Stimulated activated CD8-positive, alpha-beta memory T cell treated with anti-CD3 and anti-CD28 coated beads, Interleukin-15, amount 100 ng/mL, for 1 hour (primary cell): ENCODE measurements at places on chromosomes 12 and 14.
A peak's percentile ranks its signal among the peaks of the same experiment; 100 is the strongest.

DNA sequence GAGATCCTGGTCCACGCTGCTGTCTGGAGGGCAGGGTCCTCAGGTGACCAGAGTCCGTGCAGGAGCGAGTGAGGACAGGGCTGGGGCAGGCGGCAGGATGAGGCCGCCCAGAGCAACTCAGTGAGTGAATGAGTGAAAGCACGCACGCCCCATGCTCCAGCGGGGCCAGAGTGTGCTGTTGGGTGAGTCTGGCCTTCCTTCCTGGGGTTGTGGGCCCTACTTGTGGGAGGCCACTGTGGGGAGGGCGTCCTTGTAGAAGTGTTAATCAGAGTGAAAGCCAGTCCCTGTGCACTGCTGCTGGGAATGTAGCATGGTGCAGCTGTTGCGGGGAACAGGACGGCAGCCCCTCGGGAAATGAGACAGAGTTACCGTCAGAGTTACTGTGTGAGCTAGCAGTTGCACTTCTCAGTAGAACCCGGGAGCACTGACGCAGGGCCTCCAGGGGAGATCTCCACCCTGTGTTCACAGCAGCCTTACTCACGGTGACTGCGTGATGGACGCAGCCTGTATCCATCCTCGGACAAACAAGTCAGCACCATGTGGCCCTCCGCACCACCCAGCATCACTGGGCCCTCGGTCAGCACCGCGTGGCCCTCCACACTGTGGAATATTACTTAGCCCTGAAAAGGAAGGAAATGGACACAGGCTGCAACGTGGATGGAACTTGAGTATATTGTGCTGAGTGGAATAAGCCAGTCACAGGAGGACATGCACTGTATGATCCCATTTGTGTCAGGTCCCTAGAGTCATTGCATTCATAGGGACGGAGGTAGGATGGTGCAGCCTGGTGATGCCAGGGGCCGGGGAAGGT, 22.1 kb downstream of the PACS2 start:
- no peak for DNase-seq

- DNase-seq, result no peak
Measured at GRCh38 chr12:72271451-72272090, 599 bp upstream of the TRHDE start.

- DNase-seq, result no peak
Measured at GRCh38 chr14:43172899-43173548, 1334.1 kb downstream of the FSCB start.

DNA sequence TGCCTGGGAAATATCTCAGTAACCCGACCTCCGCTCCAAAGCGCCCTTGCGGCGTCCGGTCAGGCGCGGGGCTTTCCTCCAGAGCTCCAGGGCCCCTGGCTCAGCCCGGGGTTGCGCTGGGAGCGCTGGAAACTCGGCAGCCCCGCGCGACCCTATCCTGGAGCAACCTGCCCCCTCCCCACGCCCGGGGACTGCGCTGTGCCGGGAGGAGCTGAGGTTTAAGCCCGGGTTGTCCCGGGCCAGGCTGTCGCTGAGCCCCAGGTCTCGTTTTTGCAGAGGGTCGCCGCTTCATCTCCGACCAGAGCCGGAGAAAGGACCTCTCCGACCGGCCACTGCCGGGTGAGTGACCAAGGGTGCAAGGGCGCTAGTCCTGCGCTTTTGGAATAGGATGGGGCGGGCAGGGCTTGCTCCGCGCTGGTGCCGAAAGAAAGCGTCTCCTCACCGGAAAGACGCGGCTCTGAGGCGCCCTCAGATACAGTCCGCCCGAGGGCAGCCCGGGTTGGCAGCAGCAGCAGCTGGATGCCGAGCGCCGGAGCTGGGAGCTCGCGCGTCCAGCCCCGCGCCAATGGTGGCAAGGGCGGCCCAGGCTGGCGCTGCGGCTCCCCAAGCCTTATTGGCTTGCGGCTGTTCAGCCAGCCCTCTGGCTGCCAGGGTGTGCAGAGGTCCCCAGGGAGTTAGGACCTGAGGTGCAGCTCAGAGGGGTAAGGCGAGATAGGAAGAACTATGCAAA, 1.5 kb downstream of the SPX start:
- peak; percentile 8 for DNase-seq

DNA sequence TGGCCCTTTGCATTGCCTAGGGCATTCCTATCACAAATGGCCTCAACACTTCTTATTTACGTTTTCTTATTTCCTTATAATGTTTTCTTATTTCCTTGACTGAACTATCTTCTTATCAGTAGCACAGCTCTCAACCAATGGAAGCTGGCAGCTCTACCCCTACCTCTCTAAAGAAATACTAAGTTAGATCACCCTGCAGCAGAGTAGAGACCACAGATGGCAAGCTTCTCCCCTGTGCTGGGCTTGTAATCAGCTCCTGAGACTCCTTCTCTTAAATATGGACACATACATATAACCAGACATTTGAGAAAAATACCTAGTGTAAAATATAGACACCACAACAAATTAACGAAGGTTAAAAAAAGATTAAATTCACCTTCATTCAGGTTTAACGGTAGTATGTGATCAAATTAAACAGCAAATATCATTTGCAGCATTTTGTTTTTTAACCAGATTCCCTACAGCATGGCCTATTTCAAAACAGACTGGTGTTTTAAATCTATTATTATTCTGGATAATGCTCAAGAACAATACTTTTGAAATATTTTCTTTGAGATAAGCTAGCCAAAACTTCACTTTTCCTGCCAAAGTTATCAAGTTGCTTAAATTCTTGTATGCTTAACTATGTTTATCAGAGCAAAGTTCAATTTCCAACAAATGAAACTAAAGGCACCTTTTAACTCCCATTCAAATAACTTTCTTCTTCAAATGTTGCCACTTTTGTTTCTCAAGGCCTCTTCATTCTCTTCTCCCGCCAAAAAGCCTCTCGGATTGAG, 54.3 kb downstream of the SLC41A2 start:
- DNase-seq, result no peak

DNA sequence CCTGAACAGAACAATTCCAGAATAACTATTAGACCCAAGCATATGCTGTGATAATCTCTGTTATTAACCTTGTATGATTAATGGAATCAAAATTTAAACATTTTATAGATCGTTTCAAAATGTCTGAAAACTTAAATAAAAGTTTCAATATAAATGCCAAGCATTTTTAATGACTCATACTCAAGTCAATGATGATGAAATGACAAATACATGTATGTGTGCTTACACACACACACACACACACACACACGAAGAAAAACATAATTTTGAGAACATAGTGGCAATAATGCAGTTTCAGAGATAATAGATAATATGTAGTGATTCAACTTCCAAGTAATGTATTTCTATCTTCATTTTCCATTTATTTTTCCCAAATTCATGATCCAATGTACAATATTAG, 384.9 kb upstream of the FOXG1 start:
- DNase-seq, result no peak

DNA sequence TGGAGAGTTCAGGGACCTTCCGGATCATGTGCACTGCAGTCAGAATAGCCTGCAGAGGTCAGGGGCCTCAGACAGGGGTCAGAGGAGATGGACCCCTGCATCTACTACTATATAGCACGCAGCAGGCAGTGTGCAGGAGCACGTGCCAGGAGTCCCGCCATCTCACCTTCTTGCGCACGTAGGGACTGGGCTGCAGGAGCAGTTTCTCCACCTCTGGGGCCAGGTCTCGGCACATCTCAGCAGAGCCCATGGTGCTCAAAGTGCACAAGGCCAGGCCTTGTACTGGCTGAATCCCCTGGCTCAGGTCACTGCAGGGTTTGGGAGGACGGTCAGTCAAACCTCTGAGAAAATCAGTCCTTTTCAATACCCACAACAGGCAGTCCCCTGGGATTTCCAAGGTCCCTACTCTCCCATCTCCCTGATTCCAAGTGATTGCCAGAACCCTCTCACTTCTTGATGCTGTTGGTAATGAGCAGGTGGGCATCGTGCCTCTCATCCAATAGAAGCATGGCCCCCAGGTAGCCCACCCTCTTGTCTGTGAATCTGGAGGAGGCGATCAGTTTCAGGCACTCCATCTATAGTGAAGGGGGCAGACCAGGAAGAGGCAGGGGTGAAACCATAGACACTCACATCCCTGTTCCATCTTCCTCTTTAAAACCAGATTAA, 1.3 kb downstream of the AP1G2 start:
- DNase-seq, result no peak

DNA sequence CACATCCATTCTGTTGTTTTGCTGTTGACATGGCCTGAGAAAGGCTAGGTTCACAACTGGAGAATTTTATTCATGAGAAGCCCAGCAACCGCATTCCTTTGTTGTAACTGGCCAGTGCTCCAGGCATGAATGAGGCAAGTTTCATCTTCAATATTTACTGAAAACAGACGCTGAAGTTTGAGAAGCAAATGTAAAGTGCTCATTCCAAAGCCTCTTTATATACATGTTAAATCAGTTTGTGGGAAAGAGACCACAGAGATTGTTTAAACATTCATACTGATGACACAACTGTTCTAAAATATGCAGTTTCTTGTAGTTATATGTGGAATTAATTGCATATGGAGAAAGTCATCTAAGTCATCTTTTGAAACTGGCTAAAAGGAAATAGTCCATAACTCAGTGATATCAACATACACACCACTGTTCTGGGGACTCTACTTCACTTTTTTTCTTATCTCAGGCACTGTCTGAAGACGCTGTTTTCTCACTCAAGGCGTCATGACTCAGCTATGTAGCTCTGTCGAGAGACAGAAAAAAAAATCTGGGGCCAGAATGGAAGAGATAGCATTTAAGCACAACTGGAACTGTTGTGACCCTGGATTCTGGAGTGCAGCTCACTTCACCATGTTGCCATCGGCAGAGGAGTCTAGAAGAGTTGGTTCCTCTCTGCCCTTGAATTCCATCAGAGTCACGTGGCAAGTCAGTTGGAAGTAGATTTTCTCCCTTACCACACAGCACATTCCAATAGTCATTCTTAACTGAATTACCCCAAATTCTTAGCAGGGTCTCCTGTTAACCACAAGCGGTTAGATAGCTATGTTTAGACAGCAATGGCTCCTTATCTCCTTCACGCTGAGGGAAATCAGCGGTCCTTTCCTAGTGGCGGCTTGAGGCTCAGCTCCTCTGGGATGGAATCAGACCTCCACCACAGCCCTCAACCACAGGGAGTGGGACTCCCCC, 258.4 kb upstream of the HMGA2 start:
- no peak for DNase-seq

- no peak for DNase-seq
Measured at GRCh38 chr12:31794745-31795144, 65.9 kb upstream of the AMN1 start.

DNA sequence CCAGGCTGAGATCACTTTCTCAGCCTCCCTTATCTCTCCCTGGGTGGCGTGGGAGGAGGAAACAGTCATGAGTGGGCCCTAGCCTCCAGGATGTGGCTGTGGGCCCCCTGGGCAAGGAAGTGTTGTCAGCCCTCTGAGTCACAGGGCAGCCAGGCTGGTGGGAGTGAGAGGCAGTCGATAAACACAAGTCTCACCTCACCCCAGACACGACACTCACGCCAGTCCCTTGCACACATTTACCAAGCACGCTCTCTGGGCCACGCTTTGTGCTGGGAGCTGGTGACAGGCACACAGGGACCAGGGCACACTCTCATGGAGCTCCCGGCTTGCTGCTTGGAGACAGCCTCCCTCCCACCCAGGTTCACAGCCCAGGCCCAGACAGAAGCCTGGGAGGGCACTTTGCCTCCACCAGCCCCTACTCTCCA, 1.9 kb upstream of the KRT79 start:
- peak; percentile 19 for DNase-seq

- no peak for DNase-seq
Measured at GRCh38 chr14:86057018-86057667, 527.2 kb downstream of the FLRT2 start.

DNA sequence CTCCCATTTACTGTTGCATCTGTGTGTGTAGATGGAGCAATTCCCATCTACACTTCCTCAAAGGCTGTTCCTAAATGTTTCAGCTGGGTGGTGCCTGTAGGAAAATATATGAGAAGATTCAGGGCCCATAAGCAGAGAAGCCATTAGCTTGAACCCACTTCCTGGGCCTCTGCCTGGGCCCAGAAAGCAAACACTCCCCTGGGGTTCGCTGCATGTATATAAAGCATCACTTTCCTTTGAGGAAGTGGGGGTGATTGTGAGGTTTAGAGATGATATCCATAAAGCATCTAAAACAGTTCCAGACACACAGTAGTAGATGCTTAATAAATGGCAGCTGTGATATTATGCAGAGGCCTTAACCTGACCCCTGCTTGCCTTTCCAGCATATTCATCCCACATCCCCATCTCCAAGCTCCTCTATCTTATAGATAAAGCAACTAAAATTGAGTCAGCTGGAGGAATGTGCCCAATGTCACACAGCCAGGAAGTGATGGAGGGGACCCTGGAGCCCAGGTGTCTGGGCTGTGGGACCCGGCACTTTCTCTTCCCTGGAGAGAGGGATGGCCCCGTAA, 280.0 kb upstream of the CRY1 start:
- no peak for DNase-seq

- no peak for DNase-seq
Measured at GRCh38 chr14:51534610-51535011, 117.1 kb upstream of the FRMD6 start.
